ENCODE measurements at places on chromosomes 1 and 21.

GRCh38 chr21:31908106-31909031 lies 35.5 kb downstream of the HUNK start:
- no peak for DNase-seq

- DNase-seq = no peak
Observed at GRCh38 chr1:160437432-160438316, 37.3 kb downstream of the VANGL2 start.

DNA sequence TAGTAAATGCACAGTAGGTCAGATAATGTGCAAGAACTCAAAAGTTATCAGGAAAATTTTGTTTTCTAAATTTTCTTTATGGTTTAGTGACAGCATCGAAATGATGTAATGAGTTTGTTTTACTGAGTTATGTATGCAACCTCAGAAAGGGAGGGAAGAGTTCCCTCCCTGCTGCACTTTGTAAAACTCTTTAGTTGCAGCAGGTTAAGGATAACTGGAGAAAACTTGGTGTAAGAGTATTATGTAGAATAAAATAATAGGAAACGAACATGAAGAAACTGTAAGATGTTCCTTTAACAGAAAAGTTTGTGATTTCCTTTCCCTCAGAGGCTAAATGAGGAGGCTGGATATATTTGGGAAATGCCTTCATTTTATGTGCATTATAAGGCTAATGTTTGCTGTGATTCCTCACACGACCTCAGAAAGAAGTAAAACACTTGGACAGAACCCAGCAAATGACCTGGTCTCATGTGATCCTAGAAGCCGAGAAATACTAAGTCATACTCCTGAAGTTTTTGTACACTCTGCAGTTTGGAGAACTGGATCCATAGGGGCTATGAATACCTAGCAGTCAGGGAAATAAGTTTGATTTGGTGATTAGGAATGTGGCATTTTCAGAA lies 35.4 kb downstream of the ADGRL2 start:
- no peak for DNase-seq

GRCh38 chr1:10530281-10530740 lies 55.6 kb downstream of the PEX14 start:
- DNase-seq = no peak

GRCh38 chr1:66231217-66231616 lies 302.7 kb upstream of the SGIP1 start:
- DNase-seq = no peak

DNA sequence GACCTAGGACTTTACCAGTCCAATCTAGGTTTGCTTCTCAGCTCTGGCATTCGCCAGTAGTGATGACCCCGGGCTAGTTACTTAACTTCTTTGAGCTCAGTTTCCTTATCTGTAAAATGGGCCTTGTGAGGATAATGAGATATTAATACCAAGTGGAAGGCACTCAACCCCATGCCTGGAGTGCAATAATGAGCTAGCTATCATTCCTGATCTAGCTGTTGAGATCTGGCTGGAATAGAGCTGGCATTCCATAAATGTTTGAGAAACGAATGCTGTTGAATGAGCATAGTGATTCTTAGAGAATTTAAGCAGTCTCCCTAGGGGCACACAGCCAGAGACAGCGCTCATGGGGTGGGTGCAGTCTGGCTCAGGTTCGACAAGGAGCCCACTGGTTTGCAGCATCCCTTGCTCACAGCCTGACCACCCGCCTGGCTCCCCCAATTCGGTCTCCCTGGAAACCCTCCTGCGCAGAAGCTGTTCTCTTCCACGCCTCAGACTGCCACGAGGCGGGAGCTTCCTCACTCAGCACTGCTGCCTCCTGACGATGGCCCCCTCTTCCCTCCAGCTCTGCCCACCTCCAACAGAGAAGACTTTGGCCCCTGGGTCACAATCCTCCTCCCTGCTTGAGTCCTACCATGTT lies 32.5 kb downstream of the DHCR24 start:
- no peak for DNase-seq

DNA sequence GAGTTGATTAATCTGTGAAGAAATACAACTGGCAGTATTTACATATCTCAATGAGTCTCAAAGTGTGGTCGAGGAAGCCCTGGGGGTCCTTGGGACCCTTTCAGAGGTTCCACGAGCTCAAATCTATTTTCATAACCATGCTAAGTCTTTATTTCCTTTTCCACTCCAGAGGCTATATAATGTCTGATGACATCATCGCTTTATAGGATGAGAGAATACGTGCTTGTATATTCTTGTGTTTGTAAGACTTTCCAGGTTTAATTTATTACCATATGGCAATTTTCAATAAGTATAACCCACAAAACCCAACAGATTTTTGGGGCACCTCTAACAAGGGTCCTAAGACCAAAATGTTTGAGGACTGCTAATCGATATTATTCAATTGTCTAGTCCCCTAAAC lies 1.4 kb upstream of the SLC19A2 start:
- DNase-seq = no peak

- no peak for DNase-seq
Observed at GRCh38 chr21:33373451-33373850, 29.8 kb upstream of the IFNGR2 start.

DNA sequence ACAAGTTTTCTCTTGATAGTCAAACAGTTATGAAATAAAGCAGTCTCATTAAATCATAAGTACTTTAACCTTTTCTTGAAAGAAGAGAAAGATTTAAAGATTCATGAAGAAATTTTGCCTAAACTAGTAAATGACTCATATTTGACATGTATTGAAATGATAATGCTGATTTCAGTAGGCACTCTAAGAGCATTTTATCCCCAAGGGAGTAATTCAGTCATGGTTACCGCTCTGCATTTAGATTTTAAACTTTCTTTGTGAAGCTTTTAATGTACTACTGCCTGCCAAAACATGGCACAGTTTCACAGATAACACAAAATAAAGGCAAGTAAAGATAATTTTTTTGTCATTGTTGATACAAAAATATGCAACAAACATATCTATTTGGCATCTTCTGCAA lies 6.8 kb downstream of the USH2A start:
- no peak for DNase-seq

DNA sequence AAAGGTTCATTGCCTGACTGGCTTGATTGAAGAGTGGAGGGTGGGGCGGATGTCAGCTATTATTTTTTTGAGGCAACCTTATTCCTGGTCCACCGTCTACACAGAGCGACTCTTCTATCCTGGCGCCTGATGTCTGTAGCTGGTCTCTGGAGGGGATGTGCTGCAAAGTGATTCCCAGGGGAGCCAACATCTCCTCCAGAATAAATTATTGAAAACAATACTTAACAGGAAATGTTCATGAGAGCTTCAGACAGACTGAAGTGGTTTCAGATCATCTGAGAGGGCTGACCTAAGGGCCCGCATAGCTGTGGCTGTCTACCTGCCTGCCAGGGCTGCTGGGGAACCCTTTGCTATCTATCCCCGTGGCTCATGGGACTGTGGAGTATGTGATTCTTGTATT lies 66.7 kb downstream of the TEX35 start:
- DNase-seq = no peak

DNA sequence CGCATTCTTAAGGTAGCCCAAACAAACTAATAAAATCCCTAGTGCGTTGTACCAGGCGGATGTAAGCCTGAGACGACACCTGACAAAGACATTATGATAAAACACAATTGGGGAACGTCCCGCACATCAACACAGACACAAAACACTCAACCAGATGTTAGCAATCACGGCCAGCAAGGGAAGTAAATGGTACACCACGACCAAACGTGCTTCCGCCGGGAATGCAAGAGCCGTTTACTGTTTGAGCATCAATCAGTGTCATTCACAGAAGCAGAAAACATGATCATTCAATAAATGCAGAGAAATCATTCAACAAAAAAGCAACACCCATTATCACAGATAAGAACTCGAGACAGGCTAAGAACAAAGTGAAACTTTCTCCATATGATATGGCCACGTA lies 49.4 kb upstream of the COL18A1 start:
- DNase-seq = no peak

DNA sequence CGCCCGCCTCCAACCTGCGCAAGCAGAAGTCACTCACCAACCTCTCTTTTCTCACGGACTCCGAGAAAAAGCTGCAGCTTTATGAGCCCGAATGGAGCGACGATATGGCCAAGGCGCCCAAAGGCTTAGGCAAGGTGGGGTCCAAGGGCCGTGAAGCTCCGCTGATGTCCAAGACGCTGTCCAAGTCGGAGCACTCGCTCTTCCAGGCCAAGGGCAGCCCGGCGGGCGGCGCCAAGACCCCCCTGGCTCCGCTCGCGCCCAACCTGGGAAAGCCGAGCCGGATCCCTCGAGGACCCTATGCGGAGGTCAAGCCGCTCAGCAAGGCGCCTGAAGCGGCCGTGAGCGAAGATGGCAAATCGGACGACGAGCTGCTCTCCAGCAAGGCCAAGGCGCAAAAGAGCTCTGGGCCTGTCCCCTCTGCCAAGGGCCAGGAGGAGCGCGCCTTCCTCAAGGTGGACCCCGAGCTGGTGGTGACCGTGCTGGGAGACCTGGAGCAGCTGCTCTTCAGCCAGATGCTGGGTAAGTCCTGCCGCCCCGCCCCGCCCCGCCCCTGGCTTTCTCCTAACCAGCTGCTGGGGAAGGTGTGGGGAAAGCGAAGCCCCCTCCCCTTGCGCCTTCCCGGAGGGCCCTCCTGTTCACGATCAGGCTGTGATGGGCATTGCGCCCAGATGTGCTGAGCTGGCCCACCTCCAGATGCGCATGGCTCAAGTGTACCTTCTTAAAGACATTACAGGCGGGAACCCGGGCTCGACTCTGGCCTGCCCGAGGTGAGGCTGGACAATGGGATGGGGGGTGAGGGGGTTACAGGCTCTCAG lies 110.2 kb downstream of the NAV1 start:
- DNase-seq = no peak

- no peak for DNase-seq
Observed at GRCh38 chr1:229786974-229787610, 161.0 kb downstream of the URB2 start.

DNA sequence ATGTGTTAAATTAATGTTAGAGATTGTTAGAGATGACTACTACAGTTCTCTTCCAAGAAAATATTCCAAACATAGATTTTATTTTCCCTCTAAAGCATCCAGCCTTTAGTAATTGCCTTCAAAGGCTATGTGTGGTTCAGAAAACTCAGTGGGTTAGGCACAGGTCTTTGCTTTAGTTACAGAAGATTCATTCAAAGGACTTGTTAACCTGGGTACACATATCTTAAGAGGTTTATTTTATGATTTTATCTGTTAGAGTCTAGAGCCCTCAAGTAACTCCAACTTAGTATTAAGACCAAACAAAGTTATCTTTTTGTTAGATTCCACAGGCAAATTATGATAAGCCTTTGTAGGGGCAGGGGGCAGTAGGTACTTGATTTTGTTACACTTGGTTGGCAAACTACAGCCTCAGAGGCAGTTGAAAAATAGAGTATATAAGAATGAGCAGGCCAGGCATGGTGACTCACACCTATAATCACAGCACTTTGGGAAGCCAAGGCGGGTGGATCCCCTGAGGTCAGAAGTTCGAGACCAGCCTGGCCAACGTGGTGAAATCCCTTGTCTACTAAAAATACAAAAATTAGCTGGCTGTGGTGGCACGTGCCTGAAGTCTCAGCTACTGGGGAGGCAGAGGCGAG lies 37.9 kb downstream of the CXADR start:
- no peak for DNase-seq

GRCh38 chr1:151807766-151808165 lies 2.5 kb upstream of the LINGO4 start:
- no peak for DNase-seq

GRCh38 chr1:43056460-43056859 lies 97.8 kb upstream of the SLC2A1 start:
- DNase-seq = no peak

DNA sequence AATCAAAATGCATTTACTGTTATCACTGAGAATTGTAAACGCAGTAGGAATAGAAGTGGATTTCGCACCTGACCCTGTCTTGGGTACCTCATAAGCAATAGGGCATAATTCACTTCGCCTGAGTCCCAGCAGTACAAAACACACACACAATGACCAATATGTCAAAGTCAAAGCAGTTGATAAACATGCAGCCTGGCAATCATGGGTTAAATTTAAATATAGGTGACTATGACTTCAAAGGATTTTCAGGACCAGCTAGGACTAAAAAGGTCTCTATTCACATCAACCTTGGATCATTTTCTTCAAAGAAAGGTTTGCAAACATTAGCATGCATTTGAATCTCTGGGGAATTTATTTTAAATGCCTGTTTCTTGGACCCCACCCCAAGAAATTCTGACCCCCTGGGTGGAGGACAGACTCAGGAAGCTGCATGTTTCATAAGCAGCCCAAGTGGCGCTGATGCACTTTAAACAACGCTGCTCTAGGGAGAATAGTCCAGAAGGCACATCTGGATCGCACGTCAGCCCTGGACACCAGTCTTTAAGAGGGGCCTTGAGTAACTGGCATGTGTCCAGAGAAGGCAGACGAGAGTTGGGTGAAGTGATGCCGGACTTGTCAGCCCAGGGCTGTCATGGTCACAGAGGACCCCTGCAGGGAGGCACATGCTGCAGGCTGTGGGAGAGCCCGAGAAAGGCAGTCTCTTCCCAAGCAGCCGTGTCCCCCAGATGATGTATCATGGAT lies 55.7 kb upstream of the EFHD2 start:
- DNase-seq = no peak

GRCh38 chr1:201335174-201335870 lies 42.2 kb downstream of the TNNT2 start:
- DNase-seq = no peak

GRCh38 chr1:201252944-201253371 lies 30.3 kb upstream of the PKP1 start:
- no peak for DNase-seq

DNA sequence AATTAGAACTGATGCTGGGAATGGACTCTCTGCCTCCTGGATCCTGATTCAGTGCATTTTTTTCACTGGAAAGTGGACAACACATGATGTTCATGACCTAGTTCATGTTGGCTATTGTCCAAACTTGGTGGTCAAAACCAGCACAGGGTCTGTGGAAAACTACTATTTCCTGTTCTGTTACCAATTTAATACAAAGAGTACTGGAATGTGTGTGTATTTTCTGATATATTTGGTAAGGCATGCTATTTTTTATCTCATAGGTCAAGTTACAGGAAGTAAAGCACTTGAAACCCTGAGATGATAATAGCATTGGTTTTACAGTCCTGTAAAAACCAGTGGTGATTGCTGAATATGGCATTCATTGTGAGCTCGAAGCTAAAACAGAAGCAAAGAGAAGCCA lies 89.9 kb downstream of the SGIP1 start:
- no peak for DNase-seq

DNA sequence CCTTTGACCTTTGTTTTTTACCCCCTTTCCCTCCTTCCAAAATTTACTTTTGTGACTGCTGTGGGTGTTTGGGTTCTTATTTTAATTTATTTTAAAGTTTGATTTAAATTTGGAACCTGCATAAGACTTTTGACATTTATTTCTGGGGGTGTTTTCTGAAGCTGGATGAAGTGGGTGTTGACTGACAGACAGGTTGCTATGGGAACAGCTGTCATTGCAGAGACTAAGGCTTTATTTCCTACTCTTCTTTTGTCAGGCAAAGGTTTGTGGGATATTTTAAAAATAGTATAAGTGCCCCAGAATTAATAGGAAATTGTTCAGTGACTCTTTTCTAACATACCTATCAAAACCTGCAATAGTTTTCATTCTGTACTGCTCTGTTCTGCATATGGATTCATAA lies 290.8 kb upstream of the ESRRG start:
- DNase-seq = no peak

GRCh38 chr1:156705321-156705917 lies at the start of gene CRABP2:
Gene CRABP2 (minus strand): TSS chr1:156705583. CDS start chr1:156705446, 137 bp downstream.
- no peak for DNase-seq

Data from stimulated activated CD8-positive, alpha-beta memory T cell treated with anti-CD3 and anti-CD28 coated beads, Interleukin-15, amount 100 ng/mL, for 1 hour (primary cell).